NCI-H2081 treated with DMSO at 0.1 percent for 48 hours (cell line): ENCODE measurements at places on chromosomes 3 and 15.

DNA sequence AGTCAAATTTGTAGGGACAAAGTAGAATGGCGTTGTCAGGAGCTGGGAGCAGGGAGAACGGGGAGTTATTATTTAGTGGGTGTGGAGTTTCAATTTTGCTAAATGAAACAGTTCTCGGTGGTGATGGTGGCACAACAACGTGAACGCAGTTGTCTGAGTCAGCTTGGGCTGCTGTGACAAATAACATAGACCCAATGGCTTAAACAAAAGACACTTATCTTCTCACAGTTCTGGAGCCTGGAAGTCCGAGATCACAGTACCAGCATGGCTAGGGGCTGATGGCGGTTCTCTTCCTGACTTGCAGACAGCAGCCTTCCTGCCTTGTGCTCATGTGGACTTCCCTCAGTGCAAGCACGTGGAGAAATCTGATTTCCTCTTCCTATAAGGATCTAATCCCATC is 90.2 kb downstream of the CHSY1 start:
- DNase-seq: no peak

- DNase-seq: no peak
These were observed 6.5 kb downstream of the POPDC2 start for GRCh38 chr3:119653876-119654275.

DNA sequence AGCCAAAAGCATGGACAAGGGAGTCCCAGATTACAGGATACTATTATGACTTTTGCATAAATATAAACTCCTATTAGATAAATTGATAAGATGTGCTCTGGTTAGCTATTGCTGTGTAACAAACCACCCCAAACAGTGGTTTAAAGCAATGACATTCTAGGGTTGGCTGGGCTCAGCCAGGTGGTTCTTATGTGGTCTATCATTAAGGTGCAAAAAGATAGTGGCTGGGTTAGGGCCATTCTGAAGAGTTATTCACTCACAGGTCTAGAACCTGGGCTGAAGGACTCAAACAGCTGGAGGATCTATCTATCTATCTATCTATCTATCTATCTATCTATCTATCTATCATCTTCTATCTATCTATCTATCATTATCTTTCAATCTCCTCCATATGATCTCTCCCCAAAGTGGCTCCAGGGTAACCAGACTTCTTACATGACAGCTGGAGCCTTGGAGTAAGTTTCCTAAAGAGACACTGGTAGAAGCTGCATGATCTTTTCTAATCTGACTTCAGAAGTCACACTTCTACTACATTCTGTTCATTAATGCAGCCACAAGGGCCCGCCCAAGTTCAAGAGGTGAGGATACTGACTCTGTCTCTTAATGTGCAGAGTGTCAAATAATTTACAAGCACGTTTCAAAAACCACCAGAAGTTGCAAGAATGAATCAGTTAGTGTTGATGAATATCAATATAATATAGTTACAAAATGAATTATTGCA is 74.9 kb upstream of the XCR1 start:
- DNase-seq: no peak

DNA sequence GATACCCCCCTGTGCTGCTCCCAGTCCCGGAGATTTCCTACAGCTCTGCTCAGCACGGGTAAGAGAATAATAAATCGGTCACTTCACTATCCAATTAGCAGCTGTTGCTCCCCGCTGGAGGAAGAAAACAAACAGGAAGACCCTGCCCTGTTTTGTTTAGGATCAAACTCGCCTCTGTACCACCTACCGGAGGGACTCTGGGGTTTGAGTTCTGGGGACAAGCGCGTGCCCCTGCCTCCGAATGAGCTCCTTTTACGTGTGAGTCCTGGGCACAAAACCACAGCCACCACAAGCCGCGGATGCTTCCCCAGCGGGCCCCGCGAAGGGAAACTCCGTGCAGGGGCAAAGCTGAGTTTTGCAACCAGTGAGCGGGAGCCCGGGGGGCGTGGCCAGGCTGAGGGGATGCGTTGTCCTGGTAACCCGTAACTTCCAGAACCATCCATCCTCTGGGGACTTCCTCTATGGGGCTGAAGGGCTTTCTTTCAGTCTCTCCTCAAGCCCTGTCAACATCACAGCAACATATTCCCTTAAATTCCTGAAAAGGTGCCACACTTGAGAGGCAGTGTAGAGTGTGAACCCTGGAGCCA is 315.7 kb upstream of the PROK2 start:
- DNase-seq: no peak

DNA sequence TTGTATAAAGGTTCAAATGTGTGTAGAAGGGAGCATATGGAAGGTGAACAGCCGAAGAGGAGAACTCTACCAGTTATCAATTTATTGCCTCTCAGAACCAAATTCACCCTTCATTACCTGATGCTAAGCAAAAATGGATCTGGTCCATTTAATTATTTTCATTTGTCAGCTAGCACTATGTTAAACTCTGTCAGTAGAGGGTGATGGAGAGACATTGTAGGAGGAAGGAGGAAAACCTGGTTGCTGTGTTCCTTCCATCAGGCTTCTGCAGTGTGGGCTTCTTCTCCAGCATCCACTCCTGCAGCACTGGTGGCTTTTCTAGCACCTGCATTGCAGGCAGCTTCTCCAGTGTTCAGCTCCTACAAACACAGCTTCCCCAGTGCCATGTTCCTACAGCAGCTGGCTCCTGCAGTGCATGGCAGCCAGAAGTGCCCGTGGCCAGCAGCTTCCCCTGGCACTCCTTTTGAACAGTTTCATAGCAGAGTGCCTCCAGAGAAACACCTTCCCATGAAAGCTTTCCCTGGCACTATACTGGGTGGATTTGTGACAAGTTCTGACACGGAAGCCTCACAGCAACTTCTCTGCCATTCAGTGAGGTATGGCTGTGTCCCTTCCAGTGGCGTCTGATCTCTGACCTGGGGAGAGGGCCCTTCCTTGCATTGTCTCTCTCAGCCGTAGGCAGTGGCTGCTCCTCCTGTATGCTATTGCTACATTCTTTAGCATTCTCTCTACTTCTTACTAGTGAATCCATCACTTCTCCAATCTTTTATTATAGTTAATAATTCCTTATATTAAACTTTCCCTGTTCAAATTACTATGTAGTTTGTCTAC is 14.6 kb upstream of the IL17RD start:
- no peak for DNase-seq

- no peak for DNase-seq
These were observed 838.1 kb downstream of the TBL1XR1 start for GRCh38 chr3:176359211-176359610.

- no peak for DNase-seq
These were observed 416.1 kb downstream of the ERC2 start for GRCh38 chr3:56052188-56052587.

GRCh38 chr15:40081691-40082194 is 26.9 kb downstream of the BMF start:
- no peak for DNase-seq

GRCh38 chr15:83559310-83559966 is 94.5 kb upstream of the ADAMTSL3 start:
- no peak for DNase-seq

DNA sequence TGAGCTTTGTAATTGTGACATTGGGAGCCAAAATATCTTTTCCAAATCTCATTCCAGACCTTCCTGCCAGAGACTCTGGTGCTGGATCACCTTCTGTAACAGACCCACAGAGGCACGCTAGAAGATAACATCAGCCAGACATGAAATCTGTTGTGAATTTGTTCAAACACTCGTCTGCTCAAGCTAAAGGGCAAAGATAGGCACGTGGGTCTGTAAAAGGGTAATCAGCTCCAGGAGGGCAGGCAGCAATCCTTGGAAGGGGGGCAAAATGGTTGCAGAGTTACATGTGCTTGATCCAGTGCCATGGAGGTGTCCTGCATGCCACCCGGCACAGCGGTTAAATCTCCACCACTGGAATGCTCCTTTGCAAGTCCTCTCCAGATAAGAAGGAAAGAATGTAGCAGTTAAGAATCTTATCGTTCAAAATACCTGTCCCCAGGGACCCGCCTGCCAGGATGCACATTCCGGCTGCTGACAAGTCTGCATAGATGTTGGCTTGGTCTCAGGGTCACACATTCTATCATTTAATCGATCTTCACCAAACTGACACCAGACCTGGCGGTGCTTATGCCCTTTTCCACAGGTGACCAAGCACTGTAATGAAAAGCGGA is 74.8 kb downstream of the ADAMTS9 start:
- DNase-seq: no peak

DNA sequence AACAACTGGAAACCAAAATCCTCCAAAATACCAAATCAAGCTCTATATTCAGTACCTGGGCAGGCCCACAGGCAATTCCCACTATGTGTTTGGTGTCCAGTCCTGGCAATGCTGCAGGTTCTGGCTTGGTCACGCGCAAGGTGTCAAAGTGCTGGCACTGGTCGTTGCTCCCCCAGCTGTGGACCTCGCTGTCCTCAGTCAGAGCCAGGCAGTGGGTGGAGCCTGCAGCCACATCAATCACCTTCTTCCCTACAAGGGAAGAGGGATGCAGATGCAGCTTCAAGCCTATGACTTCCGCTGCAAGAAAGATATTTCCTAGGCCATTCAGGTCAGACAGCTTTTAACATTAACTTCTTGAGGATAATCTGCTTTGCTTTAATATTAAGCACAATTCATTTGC is 61.3 kb downstream of the HERC2 start:
- no peak for DNase-seq

- no peak for DNase-seq
These were observed 145.7 kb downstream of the TLE3 start for GRCh38 chr15:69951898-69952555.

GRCh38 chr3:127458696-127459604 is 131.6 kb downstream of the TPRA1 start:
- no peak for DNase-seq

DNA sequence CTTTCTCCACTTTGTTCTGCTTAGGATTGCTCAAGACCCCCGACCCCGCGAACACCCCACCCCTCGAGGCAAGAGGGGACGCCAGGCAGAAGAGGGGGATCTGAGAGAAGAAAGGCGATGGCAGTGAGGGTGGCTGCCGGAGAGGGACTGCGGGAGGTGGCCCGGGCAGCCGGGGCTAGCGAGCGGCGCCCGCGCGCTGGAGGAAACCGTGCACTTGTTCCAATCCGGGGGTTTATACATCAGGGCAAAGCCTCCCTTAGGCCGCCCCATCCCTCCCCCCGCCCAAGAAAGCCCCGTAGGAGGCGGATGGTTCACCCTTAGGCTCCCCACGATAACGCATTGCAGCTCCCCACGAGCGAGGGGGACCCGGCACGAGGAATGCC is 475 bp downstream of the ERC2 start:
- DNase-seq: no peak

DNA sequence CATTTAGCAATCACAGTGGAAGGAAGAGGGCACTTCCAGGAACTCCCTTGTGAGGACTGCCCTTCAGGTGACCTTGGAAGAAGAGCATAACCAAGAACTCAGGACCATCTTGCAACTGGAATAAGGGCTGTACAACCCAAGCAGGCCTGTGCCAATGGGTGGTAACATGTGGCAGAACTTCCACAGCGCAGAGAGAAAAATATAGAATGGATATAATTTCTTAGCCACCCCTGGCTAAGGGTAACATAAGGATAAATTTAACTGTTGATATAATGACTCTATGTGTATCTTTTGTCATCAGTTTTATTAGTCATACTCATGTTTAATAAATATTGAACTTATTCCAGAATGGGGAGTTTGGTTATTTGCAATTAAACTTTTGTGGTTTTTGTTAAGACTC is 13.4 kb upstream of the MFSD1 start:
- no peak for DNase-seq

DNA sequence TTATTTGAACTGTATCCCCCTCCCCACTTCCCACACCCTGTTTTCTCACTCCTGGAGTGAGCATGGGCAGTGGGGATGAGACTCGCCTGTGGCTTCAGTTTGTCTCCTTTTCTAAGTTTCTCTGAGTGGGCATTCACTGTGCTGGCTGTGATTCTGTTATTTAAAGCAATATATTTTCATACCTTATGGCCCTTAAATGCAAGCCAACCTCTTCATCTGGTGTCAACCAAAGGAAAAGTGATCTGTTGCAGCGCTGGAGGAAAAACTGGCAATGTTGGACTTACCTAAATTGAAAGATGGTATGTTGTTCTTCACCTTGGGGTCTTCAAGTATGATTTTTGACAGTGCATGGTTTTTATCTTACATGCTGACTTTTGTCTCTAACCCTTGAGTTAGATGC is 56.1 kb downstream of the RBM6 start:
- DNase-seq: no peak

- no peak for DNase-seq
These were observed 366.8 kb upstream of the KCNMB2 start for GRCh38 chr3:178169421-178169820.

DNA sequence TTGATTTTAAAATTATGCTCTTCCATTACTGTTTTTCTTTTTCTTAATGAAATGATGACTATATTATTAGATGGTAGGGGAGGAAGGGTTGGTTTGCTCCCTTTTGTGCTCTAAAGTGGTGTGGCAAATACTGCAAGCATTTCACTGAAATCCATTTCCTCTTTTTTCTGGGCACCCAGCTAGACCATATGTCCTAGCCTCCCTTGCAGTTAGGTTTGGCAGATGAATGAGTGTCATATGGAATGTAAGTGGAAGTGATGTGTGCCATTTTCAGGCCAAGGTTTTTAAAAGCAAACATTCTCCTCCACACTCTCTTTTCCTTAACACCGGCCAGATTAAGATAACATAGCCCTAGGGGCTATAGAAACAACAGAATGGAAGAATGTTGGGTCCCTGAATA is 363.0 kb downstream of the FGF12 start:
- no peak for DNase-seq

- DNase-seq: peak; percentile 27
These were observed 17.4 kb upstream of the SHF start for GRCh38 chr15:45205192-45205591.
